Body of pancreas (tissue), 4 donors: ENCODE measurements at places on chromosomes 12 and 14.

DNA sequence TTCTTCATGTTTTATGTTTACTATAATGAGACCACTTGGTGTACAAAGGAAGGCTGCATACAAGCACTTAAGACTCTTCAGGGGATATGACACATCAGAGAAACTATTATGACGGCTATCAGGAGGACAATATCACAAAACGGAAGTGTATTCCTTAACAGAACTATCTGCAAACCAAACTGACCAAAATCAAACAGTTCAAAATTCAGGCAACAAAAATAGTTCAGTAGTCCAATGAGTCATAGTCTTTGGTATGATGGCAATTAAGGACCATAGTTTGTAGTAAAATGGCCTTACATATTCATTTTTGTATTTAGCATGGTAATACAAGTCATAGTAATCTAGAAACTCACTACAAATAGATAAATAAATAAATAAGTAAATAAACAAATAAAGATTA is 1638.7 kb upstream of the SEL1L start:
- no peak for DNase-seq

GRCh38 chr12:26599096-26599695 is 233.8 kb downstream of the ITPR2 start:
- no peak for DNase-seq

GRCh38 chr12:99334285-99335056 is 313.1 kb upstream of the GARIN6 start:
- no peak for DNase-seq

DNA sequence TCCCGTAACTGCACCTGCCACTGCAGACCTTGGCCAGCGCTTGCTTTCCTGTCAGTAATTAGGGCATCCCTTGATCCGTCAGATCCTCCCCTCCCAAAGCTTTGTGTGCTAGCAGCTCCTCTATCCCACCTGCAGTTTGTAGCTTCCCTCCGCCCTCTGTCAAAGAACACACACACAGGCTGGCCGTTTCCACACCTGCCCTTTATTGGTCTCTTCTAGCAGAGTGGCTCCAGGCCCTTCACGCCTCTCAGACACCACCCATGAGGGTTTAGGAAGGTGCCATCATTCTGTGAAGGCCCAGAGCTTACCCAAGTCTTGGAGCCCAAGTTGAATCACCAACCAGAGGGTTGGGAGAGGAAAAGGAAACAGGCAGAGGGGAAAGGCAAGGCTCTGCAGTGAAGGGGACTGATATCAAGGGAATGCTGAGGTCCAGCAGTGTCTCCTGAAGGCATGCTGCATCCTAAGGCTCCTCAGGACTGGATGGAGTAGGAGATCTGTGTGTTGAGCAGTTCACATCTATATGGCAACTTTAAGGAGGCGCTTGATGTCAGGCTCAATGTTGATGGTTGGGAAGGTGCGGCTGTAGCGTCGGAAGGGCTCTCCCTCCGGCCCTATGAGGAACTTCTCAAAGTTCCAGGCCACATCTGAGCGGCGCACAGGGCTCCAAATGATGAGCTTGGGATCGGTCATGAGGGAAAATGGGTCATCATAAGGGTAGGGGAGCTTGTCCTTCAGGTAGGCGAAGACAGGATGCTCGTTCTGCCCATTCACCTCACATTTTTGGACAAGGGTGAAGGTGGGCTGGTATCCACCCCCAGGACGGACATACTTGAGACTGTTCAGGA is 3.4 kb downstream of the GPX2 start:
- DNase-seq, result no peak

GRCh38 chr14:97293659-97294058 is 496.5 kb downstream of the VRK1 start:
- DNase-seq, result no peak

DNA sequence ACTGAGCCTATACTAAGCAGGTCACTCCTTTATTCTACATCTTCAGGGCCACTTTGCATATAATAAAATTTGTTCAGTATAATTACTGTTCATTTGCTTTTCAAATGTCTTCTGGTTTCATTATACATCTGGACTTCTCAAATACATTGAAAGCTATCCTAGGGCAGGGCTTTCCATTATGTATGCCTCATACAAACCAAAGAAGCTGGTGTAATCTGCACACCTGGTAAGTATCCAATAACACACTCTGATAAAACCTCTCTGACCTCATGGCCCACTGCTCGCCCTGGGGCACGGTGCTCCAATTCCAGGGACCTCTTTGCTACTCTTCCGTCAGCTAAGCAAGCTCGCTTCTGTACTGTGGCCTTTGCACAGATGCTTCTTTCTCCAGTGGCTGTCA is 21.9 kb upstream of the ISM2 start:
- DNase-seq, result no peak

- DNase-seq, result peak; percentile 63
Observed at GRCh38 chr14:90398315-90398839, 1.5 kb downstream of the CALM1 start.

- DNase-seq, result no peak
Observed at GRCh38 chr14:100619396-100620254, 32.4 kb upstream of the BEGAIN start.

DNA sequence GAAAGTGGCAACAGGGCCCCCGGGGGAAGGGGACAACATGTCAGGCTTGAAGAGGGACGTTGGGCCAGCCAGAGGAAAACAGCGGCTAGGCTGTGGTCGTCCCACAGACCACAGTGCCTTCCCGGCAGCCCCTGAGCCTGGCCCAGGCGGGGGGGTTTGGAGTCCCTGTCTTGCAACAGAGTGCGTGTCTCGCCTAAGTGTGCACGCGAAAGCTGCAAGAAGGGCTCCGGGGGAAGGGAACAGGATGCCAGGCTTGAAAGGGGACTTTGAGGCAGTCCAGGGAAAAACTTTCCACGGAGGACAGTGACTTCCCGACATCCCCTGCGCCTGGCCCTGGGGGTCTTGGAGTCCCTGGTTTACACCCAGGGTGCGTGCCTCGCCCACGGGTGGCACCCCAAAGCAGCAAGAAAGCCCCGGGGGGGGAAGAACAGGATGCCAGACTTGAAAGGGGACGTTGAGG is 157.5 kb upstream of the ALG10B start:
- no peak for DNase-seq

DNA sequence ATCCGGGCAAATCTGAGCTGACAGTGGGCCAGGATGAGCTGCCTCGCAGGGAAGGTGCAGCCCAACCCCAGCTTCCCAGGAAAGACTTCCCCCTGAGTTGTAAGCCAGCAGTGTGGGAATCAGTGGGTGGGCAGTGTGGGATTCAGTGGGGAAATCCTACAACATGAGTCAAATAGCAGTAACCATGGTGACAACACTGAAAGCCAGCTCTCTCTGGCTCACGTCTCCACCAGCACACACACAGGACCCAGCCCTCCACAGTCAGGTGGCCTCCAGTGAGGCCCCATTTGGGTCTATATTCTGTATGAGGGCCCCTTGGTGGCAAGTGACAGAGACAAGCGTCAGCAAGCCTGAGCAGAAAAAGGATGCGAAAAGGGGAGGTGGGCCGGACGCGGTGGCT is 6.0 kb upstream of the LGALS3 start:
- peak; percentile 25 for DNase-seq

DNA sequence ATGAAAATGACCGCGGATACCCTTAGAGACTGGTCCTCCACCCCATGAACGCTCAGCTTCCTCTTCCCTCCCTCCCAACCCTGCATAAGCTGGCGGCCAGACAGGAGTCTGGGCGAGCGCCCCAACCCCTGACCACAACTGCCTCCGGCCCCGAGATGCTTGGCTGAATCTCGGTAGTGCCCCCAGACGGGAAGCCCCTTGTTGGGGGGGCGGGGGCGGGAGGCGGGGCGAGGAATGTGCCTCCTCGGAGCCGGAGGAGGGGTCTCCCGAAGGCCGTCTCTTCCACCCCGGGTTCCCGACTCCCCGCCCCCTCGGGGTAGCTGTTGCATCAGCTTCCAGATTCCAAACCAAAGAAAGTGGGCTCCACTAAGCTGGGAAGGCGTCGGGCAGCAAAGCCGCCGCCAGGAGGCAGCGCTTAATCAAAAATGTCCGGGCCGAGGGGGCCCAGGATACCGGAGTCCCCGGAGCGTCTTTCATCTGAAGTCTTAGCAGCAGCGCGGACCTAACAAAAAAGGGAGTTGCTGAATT is 7.1 kb upstream of the MRPL52 start:
- peak; percentile 76 for DNase-seq

GRCh38 chr12:107992029-107992428 is 137.1 kb upstream of the WSCD2 start:
- DNase-seq, result no peak

DNA sequence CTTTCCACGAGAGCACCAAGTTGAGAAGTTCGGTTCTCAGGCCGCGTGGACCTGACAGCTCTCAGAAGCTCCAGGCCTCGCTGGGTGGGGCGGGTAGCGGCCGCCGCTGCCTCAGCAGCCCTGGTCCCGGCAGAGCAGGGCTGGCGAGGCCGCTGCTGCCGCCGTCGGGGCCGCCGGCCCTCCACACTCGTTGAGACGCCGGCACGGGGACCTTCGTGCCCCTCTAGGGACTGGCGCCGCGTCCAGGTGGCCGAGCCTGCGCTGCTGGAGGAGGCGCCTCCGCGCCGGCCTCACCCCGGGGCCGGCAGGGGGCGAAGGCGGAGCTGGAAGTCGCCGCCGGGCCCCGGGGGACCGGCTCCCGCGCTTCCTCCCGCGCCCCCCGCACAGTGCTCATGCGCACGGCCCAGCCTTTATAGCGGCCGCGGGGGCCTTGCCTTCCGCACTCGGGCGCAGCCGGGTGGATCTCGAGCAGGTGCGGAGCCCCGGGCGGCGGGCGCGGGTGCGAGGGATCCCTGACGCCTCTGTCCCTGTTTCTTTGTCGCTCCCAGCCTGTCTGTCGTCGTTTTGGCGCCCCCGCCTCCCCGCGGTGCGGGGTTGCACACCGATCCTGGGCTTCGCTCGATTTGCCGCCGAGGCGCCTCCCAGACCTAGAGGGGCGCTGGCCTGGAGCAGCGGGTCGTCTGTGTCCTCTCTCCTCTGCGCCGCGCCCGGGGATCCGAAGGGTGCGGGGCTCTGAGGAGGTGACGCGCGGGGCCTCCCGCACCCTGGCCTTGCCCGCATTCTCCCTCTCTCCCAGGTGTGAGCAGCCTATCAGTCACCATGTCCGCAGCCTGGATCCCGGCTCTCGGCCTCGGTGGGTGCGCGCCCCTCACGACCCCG is at the start of gene COCH:
Gene COCH, plus strand, starts transcription at position 440 of the 879 bp plus-strand sequence. Its CDS starts 380 bp downstream, at position 820.
- peak; percentile 49 for DNase-seq
